Stimulated activated CD4-positive, alpha-beta T cell treated with anti-CD3 and anti-CD28 coated beads, Interleukin-12 subunit alpha, Interleukin-12 subunit beta, amount 100 ng/mL, for 4 hours (primary cell): ENCODE measurements at places on chromosomes 5 and 9.

DNA sequence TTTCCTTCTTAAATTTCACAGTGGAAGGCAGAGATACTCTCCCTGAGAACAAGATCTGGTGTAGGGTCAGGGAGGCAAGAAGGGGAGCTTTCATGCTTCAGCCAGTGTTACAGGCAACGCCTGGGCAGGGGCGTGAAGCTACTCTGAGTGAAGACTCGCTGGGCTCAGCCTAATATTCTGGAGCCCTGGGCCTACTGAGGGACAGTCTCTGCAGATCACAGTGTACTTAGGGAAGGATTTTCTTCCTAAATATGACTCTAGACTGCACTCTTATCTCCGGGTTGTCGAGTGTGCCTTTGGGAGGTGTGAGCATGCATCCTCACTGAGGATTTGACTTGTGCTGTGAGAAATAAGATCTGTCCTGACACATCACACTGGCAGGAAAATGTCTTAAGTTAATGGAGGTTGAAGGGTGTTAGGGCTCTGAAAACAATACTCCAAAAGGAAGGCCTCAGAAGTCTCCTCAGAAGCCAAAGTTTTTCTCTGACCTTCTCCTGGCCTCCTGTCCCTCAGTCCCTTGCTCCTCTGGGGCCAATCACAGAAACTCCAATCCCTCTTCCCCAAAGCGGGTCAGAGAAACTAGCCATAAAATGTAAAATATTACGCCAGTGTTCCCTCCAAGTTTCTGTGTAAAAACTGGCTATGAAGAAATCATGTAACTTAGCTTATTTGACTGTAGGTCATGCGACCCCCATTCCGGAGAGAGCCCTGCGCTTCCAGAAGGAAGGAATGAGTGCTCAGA is 156.8 kb upstream of the TBC1D2 start:
- no peak for DNase-seq

- DNase-seq, result no peak
These were observed 398.1 kb upstream of the IRX1 start for GRCh38 chr5:3197304-3198073.

DNA sequence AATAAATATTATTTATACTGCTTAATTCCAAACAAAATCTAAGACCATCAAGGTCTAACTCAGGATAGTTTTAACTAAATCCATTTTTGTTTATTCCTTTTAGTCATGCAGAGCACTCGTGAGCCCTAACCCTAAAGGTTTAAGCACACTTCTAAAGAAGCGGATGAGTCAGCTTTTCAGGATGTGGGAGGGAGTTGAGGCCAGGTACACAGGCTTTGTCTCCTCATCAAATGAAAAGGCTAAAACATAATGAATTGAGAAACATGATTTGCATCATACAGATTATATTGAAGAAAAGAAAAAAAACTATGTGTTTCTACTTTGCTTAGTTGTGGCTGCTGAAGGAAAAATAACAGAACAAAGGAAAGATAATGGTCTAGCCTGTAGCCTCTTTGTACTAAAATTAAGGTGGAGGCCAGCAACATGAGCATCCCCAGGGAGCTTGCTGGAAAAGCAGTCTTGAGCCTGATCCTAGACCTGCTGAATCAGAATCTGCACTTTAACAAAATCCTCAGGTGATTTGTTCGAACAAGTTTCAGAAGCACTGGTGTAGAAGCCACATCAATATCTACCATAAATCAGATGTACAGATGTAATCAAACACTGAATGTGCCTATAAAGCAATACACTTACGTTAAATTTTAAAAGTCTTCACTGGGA is 21.1 kb upstream of the ISCA1 start:
- DNase-seq, result peak; percentile 10

DNA sequence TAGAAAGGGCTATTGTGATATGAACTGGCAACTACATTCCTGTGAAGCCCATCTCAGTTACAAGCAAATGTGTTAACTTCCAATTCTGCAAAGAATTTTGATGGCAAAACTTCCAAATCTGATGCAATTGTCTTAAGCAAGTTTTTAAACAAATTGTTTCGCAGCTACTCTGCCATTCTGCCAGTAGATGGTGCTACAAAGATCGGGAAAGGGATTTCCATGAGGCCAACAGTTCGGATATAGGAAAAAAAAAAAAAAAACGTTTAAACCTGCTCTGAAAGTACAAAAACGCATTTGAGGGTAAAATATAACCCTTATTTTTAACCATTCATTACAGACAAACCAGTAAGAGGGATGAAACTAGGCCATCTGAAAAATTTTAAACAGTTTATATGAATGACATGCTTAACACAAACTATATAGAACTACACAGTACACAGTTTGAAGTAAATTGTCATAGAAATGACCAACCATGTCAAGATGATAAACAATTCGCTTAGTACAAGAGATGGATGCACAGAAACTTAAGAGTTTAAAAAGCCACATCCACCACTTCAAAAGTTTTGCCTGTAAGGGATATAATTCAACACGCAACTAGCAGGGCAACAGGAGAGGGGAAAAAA is 2.2 kb downstream of the HNRNPA0 start:
- DNase-seq, result no peak

- DNase-seq, result no peak
These were observed 61.8 kb upstream of the CPLX2 start for GRCh38 chr5:175809531-175810121.

DNA sequence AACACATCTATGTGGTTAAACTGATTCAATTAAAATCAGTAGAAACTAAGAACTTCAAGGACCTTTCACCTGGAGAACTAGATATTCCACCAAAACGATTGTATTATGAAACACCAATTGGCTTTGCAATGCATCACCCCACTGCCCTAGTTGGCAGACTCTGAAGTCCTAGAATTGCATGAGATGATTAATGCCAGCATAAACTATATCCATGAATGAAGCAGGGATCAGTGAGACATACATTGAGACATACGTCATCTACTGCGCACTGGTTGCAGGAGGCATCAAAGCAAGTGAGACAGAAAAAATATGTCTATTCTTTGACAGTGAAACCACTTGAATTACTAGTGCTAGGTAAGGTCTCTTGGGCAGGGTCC is 9.7 kb upstream of the ZNF354A start:
- no peak for DNase-seq

GRCh38 chr9:71004196-71004595 is 117.2 kb downstream of the TRPM3 start:
- DNase-seq, result no peak

DNA sequence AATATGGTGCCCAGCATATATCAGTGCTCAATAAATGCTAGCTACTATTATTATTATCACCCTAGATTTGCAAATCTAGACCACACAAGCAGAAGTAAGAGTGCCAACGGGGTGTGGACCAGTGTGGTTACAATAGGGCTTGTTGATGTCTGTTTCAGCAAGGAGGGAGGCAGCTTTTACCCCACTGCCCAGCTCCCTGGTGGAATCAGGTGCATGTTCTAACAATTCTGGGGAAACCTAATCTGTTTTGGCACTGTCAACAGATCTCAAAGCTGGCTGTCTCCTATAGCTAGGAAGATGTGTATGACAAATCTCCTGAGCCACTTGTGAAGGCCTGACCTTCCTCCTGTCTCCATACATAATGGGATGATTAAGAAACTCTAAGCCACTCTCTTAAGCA is 5.7 kb downstream of the TGFBI start:
- DNase-seq, result no peak

DNA sequence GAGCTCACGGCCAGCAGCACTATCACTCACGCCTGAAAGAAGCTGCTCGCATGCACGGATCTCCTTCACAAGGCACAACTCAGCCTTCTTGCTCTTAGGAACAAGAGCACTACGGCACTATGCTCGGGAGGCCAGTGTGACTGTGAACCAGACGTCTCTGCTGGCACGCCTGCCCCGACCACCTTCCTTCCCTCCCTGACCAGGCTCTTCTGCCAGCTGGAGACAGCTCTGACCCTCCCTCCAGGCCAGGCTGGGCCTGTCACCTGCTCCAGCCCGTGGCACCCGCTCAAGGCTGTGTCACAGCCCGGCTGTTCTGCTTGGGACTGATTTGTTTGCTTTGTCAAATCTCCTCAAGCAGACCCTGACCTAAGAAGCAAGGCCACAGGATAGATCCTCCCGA is 7.0 kb downstream of the TBC1D9B start:
- no peak for DNase-seq

GRCh38 chr5:78607864-78608263 is 40.7 kb downstream of the LHFPL2 start:
- no peak for DNase-seq
